ENCODE measurements at places on chromosomes 1 and 21. TPM values are rescaled to one million over a fixed set of nuclear protein-coding genes. Genes with fewer than 3 reads are reported as not detected.
A peak's percentile ranks its signal among the peaks of the same experiment; 100 is the strongest.

LCE2A gene
- total RNA-seq: not detected

GRCh38 chr1:202162047-202162417 lies 1.6 kb upstream of the PTPN7 start:
- H3K27me3 ChIP-seq: peaks cover 4% of the 10 kb centered on the region
- H3K27ac ChIP-seq: no peak overlapping the region
- H3K36me3 ChIP-seq: no peaks in the 10 kb centered on the region
- H3K4me3 ChIP-seq: no peak overlapping the region

DNA sequence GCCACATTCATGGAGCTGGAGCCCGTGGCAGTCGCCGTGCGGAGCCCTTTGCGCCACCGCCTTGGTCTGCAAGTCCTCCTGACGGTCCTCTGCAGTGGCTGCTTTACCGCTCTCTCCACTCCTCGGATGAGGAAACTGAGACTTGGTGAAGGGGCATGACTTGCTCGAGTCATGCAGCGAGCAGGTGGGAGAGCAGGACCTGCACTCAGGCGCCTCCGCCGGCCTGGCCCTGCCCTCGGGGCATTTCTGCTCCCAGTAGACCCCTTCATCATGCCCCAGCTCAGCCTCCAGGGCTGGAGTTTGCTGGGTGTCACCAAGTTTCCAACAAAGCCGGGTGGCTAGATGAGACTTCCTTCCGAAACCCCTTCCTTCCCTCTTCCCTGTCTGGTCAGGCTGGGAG lies 100.0 kb upstream of the TARDBP start:
- H3K27ac ChIP-seq: no peak overlapping the region
- peaks cover 19% of the 10 kb centered on the region for H3K27me3 ChIP-seq
- H3K4me1 ChIP-seq: no peaks in the 10 kb centered on the region
- DNase-seq: no peak
- H3K36me3 ChIP-seq: peaks cover 3% of the 10 kb centered on the region

LHX8 gene
- total RNA-seq: not detected

DNA sequence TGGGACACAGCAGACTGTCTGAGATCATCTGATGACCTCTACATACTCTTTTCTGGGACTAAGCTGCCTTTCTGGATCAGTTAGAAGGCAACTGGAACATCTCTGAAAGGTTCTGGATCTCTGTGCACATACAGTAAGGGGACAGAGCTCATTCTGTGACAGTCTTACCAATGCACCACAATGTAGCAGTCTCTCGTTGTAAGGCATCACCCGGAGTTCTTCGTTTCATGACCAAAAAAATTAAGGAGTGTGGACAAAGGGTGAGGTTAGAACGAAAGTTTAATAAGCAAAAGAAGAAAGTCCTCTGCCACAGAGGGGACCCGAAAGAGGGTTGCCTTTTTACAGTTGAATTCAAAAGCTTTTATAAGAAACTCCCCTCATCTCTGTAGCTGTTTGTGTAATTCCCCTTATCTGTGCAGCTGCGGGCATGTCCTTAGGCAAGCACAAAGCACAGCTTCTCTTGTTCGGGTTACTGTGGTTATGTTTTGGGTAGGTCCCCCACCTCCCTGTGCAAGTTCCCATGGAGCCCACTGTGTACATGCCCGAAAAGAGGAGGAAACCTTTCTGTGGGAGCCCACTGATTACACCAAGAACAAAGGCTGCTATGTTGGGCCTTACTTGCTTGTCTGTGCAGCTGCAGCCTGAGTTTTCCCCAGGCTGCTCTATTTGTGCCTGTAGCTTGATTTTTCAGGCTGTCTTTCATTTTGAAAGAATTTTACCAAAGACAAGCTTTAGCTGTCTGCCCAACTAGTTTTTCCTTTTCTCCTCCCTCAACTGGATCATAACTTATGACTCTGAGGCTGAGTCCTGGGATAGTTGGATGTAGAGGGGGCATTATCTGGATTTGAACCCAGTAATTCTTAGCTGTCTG lies 53.1 kb upstream of the CACNA1E start:
- H3K27ac ChIP-seq: no peak overlapping the region
- H3K4me1 ChIP-seq: no peaks in the 10 kb centered on the region
- no peaks in the 10 kb centered on the region for H3K36me3 ChIP-seq
- no peak for DNase-seq
- H3K27me3 ChIP-seq: peaks cover 24% of the 10 kb centered on the region

DNA sequence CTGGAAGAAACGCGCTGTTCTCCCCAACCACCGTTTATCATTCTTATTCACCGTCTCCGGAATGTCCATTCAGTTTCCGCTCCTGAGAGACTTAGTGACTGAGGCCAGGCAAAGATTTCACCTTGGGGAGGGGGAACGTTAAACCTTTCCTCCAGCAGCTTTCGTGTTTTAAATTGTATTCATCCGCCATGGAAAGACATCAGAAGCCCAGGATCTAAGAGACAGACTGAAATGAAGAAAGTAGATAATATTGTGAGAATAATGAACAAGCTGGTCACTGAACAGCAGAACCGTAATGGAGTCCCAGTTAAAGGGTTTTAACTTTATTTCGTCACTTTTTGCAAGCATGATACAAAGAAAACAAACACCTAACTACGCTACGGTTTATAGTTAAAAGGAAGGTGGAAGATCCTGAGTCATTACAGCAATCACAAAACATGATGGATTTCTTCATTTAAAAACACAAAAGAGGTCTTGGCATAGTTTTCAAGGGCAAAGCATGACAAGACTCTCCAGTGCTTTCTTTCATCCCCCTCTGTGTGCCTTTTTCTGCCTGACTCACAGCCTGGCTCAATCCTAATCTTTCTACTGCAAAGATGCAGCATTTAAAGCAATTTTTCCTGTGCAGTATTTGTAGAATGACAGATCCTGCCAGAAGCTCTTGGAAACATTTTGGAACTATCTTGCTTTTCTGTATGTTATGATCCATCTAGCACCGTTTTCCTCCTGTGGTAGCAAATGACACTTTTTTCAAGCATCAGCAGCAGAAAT lies 722 bp upstream of the SLC19A2 start:
- DNase-seq: no peak
- H3K36me3 ChIP-seq: no peaks in the 10 kb centered on the region
- H3K4me3 ChIP-seq: peak overlapping the region; percentile 84
- peaks cover 37% of the 10 kb centered on the region for H3K4me1 ChIP-seq
- no peaks in the 10 kb centered on the region for H3K27me3 ChIP-seq
